ENCODE measurements at places on chromosomes 3 and 15.

DNA sequence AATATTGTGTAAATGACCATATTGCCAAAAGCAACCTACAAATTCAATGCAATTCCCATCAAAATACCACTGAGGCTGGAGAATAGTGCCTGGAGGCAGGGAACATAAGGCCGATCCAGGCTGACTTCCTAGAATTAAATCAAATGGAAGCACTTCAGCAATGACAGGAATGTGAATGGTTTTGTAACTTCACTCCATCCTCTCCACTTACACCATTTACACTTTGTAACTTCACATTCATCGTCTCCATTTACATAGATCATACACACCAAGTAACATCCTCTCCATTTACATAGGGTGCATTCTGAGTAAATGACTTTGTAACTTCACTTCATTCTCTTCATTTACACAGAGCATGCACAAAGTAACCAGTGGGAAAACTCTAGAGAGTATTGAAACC, 11.6 kb downstream of the STRIT1 start:
- DNase-seq = no peak

DNA sequence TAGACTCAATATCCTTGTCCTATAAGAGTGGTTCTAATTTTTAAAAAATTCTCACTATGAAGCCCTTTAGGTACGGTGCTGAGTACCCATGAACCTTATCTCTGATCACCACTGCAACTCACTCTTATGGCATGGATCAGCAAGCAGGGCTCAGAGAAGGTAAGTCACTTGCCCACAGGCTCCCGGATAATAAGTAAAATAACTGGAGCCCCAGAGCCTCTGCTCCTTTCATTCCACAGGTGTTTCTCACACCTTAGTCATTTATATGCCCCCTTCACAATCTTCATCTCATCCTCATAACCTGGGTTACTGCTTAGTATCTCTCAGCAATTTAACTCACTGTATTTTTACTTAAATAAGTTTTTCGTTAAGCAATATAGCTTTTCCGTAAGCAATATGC, 28.4 kb upstream of the AKAP13 start:
- DNase-seq = no peak

DNA sequence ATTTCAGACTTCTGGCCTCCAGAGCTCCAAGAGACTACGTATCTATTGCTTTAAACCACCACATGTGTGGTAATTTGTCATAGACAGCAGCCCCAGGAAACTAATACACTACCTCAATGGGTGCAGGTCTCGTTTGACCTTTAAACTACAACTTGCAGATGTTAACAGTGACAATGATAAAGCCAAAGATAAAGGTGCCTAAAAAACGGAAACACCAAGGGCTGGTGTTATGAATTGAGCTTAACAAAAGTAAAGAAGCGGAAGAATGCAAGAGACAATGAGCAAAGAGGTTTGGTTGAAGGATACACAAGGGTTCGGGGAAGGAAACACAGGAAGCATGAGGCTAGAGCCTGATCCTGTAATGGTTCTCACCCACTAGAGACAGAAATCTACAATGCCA, 50.8 kb downstream of the RFTN1 start:
- DNase-seq = no peak

- DNase-seq = no peak
These were observed 2.2 kb upstream of the ITIH1 start for GRCh38 chr3:52774901-52775864.

Measured in T-helper 2 cell (primary cell).